ENCODE measurements at places on chromosomes 4 and X.

- no peak for DNase-seq
Measured at GRCh38 chrX:37854748-37855147, 7.4 kb upstream of the DYNLT3 start.

DNA sequence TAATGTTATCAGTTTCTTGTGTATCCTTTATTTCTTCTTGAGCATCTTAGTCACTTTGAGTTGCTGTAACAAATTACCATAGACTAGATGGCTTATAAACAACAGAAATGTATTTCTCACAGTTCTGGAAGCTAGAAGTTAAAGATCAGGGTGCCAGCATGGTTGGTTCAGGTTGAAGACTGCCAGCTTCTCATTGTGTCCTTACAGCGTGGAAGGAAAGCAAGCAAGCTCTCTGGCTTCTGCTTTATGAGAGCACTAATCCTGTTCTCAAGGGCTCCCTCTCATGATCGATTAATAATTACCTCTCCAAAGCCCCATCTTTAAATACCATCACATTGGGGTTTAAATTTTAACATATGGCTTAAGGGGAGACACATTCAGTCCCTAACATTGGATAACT is 497.2 kb downstream of the RAPGEF2 start:
- no peak for DNase-seq

- DNase-seq = no peak
Measured at GRCh38 chrX:41178201-41178600, 93.0 kb downstream of the USP9X start.

- no peak for DNase-seq
Measured at GRCh38 chr4:78312989-78313753, 238.4 kb upstream of the ANXA3 start.

DNA sequence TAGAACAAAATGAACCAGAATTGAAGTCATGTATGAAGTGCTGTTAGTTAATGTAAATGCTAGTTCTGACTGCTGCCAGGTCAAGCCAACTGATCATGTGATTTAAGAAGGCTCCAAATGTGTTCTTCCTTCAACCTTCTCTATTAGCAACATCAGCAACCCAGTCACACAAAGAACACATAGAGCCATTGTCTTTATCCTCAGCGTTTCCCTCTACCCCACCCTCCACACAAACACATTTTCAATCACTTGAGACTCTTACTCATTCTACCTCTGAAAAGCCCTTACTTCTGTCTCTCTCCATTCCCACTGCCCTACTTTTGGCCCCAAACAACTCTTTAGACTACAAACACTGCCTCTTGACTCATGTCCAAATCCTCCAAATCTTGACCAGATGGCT is 89.7 kb upstream of the KDR start:
- no peak for DNase-seq

DNA sequence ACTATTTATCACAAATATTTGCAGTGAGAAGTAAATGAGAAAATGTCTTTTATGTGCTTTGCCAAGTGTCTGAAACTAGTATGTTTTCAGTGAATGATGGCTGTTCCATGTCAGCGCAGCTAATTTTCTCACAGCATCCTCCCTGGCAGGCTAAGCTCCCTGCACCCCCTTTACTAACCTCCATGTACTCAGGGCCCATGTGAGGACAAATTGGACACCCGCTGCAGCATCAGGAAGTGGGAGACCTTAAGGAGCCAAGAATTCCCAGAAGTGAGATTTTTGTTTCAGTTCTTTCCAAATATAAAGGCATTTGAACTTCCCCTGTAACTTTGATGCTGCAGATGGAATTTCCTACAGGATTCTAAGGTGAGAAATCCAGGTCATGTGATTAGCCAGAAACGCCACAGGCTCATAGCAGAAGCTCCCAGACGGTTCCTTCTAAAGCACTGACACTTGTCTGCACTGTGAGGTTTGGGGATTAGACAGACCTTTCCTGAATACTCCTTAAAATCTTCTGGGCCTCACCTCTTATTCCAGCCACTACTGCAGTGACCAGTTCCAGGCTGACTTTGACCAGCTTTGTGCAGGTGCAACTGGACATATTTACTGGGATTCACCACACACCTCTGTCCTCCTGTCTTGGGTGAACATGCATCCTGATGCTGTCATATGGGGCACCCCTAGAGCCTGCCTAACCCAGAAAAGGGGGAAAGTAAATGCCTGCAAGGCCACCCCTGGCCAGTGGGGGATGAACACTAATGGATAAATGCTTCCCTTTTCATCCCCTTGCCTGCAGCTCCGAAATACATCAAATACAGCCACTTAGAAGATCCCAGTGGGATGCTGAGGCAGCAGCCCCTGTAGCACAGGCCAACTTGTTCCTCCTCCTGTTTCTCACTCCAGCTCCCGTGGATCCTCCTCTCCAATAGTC is 45.9 kb downstream of the LGI2 start:
- no peak for DNase-seq

DNA sequence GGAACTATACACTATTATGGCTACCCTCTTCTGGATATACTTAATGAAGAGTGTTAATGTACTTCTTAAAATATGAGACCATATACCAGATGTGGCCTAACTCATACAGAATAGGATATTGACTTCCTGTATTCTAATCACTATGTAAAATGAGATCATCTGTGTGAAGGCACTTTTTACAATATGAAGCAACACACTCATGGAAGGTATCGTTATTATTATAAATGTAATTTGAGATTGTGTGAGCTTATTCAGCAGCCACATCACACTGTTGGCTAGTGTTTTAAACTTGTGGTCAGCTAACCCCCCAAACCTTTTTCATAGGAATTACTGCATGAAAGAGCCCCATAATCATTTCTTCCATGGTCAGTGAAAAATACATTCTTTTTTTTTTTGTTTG is 281.8 kb upstream of the TEX13A start:
- no peak for DNase-seq

DNA sequence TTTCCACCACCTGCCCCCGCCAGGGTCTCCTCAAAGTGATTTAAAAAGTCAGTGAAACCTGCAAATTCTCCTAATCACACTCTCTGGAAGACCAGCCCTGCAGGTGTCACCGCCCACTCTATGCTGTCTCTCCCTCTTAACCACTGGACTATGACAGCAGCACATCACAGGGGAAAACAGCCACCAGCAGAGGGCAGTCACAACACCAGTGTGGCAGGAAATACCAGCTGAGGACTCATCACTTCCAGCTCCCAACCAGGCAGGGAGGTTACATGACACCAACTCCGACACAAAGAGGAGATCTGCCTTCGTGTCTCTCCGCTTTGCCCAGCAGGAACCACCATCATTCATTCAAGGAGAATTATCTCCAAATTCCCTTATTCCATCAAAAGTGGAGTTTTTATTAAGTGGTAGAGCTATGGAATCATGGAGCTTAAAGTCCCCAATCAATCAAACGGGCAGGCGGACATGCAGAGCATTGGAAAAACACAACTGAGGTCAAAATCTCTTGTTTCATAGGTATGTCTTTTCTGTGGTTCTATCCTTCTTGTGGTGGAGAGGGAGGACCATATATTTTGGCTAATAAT is 91.3 kb downstream of the NSUN7 start:
- DNase-seq = peak; percentile 80

GRCh38 chr4:70371987-70372386 is 10.9 kb upstream of the SMR3B start:
- no peak for DNase-seq

Measured in stimulated activated CD4-positive, alpha-beta T cell treated with anti-CD3 and anti-CD28 coated beads, Interleukin-4, amount 100 ng/mL, for 1 hour (primary cell).